ENCODE measurements at places on chromosomes 5 and 9. TPM values are rescaled to one million over a fixed set of nuclear protein-coding genes. Genes with fewer than 3 reads are reported as not detected.

The KCNMB1 gene
- total RNA-seq: 0.64 TPM

The ENC1 gene
- 2.6 TPM for total RNA-seq

The TPPP gene
- 3.3 TPM for total RNA-seq

The HRCT1 gene
- total RNA-seq: 1.2 TPM

The PCDHA1 gene
- not detected for total RNA-seq

The IFNA21 gene
- not detected for total RNA-seq

The CCDC183 gene
- total RNA-seq: not detected

The PAEP gene
- not detected for total RNA-seq

The C9 gene
- total RNA-seq: not detected

The PLEKHG4B gene
- total RNA-seq: 0.36 TPM

The WWC1 gene
- total RNA-seq: 18.5 TPM

The SPINK5 gene
- 509 TPM for total RNA-seq

The KIF12 gene
- 0.56 TPM for total RNA-seq

The WDR38 gene
- total RNA-seq: not detected

The SPINK6 gene
- total RNA-seq: 2.9 TPM

The PROP1 gene
- total RNA-seq: not detected

The PCDHB8 gene
- total RNA-seq: 0.40 TPM

The TTF1 gene
- 6.9 TPM for total RNA-seq

The PHF24 gene
- 0.48 TPM for total RNA-seq

The ANGPTL2 gene
- 2.1 TPM for total RNA-seq

The NRG2 gene
- 1.9 TPM for total RNA-seq

The CCDC180 gene
- total RNA-seq: 0.72 TPM

The CARD9 gene
- 0.80 TPM for total RNA-seq

The CTXN3 gene
- 0.24 TPM for total RNA-seq

The LAMC3 gene
- 0.52 TPM for total RNA-seq

The ALG2 gene
- 12.2 TPM for total RNA-seq

The LCN9 gene
- not detected for total RNA-seq

The SLC46A2 gene
- 0.44 TPM for total RNA-seq

The PDGFRB gene
- 11.5 TPM for total RNA-seq

The MARCOL gene
- not detected for total RNA-seq

The MYMK gene
- not detected for total RNA-seq

The TMEM174 gene
- not detected for total RNA-seq

The OGN gene
- total RNA-seq: 0.68 TPM

The PDE6A gene
- total RNA-seq: 0.48 TPM

The CXXC5 gene
- total RNA-seq: 22.6 TPM

The CMBL gene
- 4.5 TPM for total RNA-seq

The PSMD5 gene
- total RNA-seq: 45.2 TPM

The ASPN gene
- total RNA-seq: 0.36 TPM

The CBY3 gene
- not detected for total RNA-seq

The FAM240B gene
- not detected for total RNA-seq

The OBP2B gene
- not detected for total RNA-seq

The NUP214 gene
- 40.5 TPM for total RNA-seq

The ERCC8 gene
- total RNA-seq: 8.5 TPM

The ADAMTSL1 gene
- total RNA-seq: 1.5 TPM

The PCDHB9 gene
- total RNA-seq: 0.48 TPM

The PIP5K1B gene
- 1.3 TPM for total RNA-seq

The NPR2 gene
- 1.3 TPM for total RNA-seq

The GRIN1 gene
- total RNA-seq: 0.12 TPM

The ESM1 gene
- not detected for total RNA-seq

The FST gene
- 2.7 TPM for total RNA-seq

The PCDHGA4 gene
- 0.48 TPM for total RNA-seq

The TNFSF8 gene
- 0.20 TPM for total RNA-seq

The LHX2 gene
- total RNA-seq: not detected

The CTNNAL1 gene
- total RNA-seq: 8.8 TPM

The KCNV2 gene
- not detected for total RNA-seq

The FOXD4L6 gene
- not detected for total RNA-seq

The SLC45A2 gene
- total RNA-seq: not detected

The RLN1 gene
- not detected for total RNA-seq
